ENCODE measurements at places on chromosomes 4 and X.

GRCh38 chr4:62006108-62006507, 806.0 kb downstream of the ADGRL3 start:
- DNase-seq, result no peak

DNA sequence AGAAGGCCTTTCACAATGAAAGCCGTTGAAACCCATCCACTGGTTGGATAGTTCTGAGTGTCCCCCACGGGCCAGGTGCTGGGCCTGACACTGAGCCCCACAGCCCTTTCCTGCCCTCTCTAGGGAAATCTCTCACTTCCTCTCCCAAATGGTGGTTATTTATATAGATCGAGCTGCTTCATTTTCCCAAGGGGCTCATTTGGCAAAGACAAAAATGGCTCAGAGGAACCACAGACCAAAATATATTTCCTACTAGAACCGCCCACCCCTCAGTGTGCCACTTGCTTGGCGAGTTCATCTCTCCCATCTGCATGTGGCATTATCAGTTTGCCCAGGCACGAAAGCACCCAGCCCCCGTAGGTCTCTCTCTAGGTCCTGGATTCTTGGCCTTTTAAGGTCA, 53.3 kb upstream of the STIM2 start:
- DNase-seq, result no peak

DNA sequence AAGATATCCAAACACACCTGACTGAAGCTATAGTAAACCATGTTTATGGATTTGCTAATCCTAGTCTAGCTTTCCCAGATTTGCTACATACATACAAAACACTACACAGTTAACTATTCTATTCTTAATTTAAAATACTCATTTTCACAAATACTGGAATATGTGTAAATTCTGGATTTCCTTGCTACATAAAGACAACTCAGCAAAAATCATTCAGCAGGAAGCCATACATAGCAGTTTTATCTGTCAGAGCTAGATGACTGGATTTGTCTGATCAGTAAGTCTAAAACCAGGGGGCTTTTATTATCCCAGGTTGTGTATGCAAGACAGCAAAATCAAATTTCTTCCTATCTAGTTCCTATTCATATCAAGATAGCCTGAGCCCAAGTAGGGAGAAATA, 98.1 kb downstream of the CNOT6L start:
- DNase-seq, result no peak

DNA sequence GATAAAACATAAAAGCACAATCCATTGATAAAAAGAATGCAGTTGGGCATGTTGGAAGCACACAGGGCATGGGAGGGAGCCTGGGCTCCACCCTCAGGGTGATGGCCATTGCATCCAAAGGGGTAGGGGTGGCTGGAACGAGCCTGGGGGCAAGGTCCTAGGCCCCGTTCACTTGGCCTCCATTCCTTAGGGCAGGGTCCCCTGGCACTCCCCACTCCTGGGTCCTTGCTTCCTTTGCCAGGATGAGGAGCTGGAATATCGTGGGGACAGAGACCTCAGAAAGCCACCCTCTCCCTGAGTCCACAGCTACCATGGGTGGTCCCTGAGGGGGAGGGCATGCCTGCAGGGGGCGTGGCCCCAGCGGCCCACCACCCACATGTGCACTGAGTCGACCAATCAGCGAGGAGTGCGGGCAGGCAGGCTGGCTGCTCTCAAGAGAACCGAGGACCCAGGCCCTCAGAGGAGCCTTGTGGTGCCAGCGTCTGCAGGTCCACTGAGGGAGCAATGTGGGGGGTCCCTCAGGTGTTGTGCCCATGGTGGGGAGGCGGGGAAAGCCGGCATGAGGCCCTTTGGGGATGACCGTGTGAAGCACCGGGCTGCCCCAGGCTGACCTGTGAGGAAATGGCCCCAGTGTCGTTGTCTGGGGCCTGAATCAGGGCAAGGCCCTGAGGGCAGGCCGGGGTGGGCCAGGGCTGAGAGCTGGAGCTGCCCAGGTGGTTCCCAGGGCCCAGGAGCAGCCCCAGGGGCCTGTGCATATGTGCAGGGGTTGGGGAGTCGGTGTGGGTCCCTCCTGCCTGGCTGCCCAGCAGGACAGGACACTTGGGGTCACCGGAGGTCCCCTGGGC, 78.6 kb upstream of the AMELX start:
- DNase-seq, result no peak

Measured in activated CD4-positive, alpha-beta T cell treated with anti-CD3 and anti-CD28 coated beads for 1 hour (primary cell).